ENCODE measurements at places on chromosomes 3 and 15.

DNA sequence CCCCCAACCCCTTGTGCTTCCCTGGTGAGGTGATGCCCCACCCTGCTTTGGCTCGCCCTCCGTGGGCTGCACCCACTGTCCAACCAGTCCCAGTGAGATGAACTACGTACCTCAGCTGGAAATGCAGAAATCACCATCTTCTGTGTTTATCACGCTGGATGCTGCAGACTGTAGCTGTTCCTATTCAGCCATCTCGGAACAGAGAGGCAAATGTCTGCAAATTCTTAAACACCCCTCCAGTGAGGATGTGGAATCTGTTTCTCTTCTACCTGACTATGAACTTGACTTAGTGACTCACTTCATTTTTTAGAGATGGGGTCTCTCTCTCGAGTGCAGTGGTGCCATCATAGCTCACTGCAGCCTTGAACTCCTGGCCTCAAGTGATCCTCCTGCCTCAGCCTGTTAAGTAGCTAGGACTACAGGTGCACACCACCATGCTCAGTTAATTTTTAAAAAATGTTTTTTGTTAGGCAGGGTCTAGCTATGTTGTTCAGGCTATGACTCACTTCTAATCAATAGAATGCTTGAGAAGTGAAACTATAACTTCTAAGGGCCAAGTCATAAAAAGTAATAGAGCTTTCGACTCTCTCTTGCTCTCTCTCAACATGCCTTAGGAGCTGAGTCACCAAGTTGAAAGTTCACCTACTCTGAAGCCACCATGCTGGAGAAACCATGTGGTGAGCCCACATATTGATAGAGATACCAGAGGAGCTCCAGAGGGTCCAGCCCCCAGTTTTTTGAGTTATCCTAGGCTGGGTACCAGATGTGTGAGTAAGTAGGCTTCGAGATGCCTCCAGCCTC lies 11.5 kb upstream of the PARP14 start:
- no peak for DNase-seq

GRCh38 chr3:177601152-177601551 lies 403.9 kb upstream of the TBL1XR1 start:
- DNase-seq = no peak

GRCh38 chr3:141266797-141267555 lies 35.4 kb downstream of the PXYLP1 start:
- peak; percentile 59 for DNase-seq

DNA sequence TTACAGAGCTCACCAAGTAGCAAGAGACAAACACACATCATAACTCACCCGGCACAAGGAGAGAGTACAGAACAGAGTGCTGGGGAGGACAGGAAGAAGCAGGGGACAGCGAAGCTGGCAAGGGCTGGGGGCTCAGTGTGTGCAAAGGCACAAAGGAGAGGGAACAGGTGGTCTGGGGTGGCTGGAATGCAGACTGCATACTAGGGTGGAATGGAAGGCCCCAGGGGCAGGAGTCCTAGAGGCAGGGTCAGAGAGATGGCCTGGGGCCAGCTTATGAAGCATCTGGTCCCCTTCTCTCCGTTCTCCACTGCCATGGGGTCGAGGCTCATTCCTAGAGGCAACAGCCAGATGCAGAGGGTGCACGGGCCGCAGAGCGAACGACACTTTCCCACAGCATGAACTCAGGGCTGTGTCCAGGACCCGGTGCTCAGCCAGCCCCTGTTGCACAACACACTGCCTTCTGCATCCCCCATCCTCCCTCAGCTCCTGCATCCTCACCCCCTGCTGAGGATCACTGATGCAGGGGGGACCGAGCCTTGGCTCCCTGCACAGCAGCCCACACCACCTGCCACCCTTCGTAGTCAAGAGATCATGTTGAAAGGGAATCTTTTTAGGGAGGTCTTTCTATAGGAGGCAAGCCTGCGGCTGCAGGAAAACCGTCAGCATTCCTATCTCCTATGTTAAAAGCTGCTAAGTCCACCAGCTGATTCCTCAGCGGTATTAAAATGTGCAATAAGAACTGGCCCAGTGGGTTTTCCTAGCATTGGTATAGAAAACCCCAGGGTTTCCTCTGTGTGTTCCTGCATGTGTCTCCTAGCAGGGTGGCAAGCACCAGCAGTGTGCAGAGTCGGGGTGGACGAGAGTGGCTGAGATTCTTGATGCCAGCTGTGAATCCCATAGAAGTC lies 293.5 kb downstream of the UACA start:
- no peak for DNase-seq

GRCh38 chr3:127457094-127457475 lies 133.4 kb downstream of the TPRA1 start:
- DNase-seq = no peak

- DNase-seq = no peak
Measured at GRCh38 chr3:192246847-192247559, 480.3 kb downstream of the FGF12 start.

- DNase-seq = no peak
Measured at GRCh38 chr15:40909662-40910630, 15.7 kb downstream of the VPS18 start.

GRCh38 chr15:92324101-92324963 lies 69.3 kb upstream of the ST8SIA2 start:
- no peak for DNase-seq

Measured in CD4-positive, alpha-beta T cell treated with Interferon alpha-2 for 1 hour (primary cell).